ENCODE measurements at places on chromosomes 2 and 18. TPM values are rescaled to one million over a fixed set of nuclear protein-coding genes. Genes with fewer than 3 reads are reported as not detected.

The GNAL gene
- 0.27 TPM for total RNA-seq

The PPP1R7 gene
- total RNA-seq: 89.5 TPM

The EPB41L3 gene
- total RNA-seq: 14.0 TPM

The TTC27 gene
- 18.1 TPM for total RNA-seq

The KCNE4 gene
- total RNA-seq: not detected

DNA sequence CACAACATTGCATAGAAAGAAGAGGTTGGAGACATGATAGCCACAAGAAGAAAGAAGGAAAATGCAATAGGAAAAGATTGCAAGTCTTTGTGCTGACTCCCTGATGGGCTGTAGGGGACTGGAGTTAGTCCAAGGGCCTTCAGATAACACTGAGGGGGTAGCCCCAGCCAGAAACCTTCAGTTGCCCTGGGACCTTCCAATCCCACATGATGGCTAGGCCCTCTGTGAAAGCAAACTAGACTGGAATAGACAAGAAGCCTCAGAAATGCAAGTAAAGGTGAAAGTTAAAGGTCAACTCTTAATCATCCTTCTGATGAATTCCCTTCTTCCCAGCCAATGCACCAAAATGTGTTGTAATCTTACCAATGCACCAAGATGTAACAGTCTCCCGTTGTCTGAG is 19.2 kb downstream of the CMPK2 start:
- no peak for DNase-seq
- no peak overlapping the region for H3K4me3 ChIP-seq
- no peak overlapping the region for H3K27ac ChIP-seq
- no peaks in the 10 kb centered on the region for H3K27me3 ChIP-seq
- H3K4me1 ChIP-seq: peaks cover 32% of the 10 kb centered on the region

GRCh38 chr18:41681138-41681880 is 273.7 kb upstream of the PIK3C3 start:
- no peak for DNase-seq
- no peaks in the 10 kb centered on the region for H3K36me3 ChIP-seq
- no peak overlapping the region for H3K4me3 ChIP-seq
- no peaks in the 10 kb centered on the region for H3K27me3 ChIP-seq

GRCh38 chr2:201130524-201131186 is 14.7 kb downstream of the CFLAR start:
- peaks cover 58% of the 10 kb centered on the region for H3K36me3 ChIP-seq
- H3K4me3 ChIP-seq: peak overlapping the region; percentile 70
- H3K27me3 ChIP-seq: no peaks in the 10 kb centered on the region
- H3K27ac ChIP-seq: peak overlapping the region; percentile 96
- DNase-seq: peak; percentile 50
- H3K4me1 ChIP-seq: peaks cover 76% of the 10 kb centered on the region

GRCh38 chr2:217430916-217431576 is 571.2 kb upstream of the TNP1 start:
- DNase-seq: no peak
- H3K27ac ChIP-seq: no peak overlapping the region
- no peaks in the 10 kb centered on the region for H3K36me3 ChIP-seq
- no peak overlapping the region for H3K4me3 ChIP-seq
- H3K27me3 ChIP-seq: no peaks in the 10 kb centered on the region

DNA sequence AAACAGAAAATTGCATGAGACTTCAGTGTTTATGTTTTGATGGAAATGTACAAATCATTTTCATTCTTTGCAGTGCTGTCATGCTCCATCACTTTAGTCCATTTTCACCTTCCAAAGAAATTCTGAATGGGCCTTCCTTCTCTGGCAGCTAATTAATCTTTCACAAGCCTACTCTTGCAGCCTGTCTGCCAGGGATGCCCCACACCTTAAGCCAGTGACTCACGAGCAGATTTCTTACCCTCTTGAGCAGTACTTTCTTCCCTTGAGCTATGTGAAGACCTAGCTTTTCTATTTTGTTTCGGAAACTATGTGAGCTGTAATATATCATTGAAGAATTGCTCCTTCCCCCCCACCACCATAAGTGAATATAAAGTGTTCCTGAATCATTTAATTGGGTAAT is 404.3 kb upstream of the VWC2L start:
- H3K36me3 ChIP-seq: no peaks in the 10 kb centered on the region
- H3K4me1 ChIP-seq: no peaks in the 10 kb centered on the region
- H3K27ac ChIP-seq: no peak overlapping the region
- H3K27me3 ChIP-seq: no peaks in the 10 kb centered on the region

DNA sequence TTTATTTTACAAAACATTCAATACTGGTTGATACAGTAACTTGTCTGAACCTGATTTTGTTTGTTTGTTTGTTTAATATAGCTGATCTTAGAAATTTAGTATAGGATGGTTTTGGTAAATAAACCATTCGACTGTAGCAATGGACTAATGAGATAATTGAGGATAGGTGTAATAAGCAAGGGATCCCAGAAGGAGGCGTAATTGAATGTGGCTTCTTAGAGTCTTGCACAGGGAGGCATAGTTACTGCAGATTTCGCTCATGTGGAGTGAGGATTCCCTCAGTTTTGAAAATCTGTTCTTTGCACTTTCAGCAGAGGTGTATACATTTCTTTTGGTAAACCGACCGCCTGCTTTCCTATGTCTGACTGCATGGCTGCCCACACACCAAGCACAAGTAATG is 709.6 kb downstream of the SOCS6 start:
- H3K27ac ChIP-seq: no peak overlapping the region
- no peak for DNase-seq
- no peak overlapping the region for H3K4me3 ChIP-seq
- no peaks in the 10 kb centered on the region for H3K27me3 ChIP-seq
- no peaks in the 10 kb centered on the region for H3K4me1 ChIP-seq
- no peaks in the 10 kb centered on the region for H3K36me3 ChIP-seq

DNA sequence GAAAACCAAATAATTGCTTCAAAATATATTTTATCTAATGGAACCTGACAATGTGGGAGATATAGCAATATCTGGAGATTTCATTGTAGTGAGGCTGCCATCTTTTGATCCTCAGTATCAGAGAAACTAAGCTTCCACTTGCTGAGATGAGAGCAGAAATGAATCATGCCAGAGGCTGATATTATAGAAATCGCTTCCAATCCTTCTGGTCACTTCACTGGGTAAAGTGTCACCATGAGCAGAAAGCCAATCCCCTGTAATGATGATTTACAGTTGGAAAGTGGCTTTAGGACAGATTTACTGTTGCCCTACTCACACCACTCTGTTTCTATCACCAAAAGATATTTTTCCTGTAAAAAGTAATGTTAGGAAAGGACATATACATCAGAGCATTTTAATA is 365.0 kb upstream of the VRK2 start:
- peaks cover 6% of the 10 kb centered on the region for H3K4me1 ChIP-seq
- no peak overlapping the region for H3K4me3 ChIP-seq

- DNase-seq: no peak
- H3K4me3 ChIP-seq: no peak overlapping the region
- H3K4me1 ChIP-seq: no peaks in the 10 kb centered on the region
Observed at GRCh38 chr2:187136646-187137045, 287.7 kb upstream of the ZSWIM2 start.

DNA sequence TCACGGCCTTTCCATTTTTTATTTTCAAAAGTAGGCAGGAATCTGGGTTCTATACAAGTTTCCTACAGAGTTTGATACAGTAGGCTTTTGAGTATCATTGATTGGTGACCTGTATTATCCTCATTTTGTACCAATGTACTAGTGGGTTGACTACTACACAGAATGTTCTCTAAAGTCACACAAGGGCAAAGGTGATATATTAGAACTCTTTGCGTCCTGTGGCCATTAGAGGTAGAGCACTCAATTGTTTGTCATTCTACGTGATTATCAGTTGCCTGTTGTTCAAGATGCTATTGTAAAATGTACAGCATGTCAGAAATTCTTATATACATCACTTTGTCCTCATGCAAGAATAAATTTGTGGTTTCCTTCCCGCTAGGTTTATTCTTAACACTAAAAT is 24.8 kb downstream of the WDR75 start:
- H3K4me1 ChIP-seq: no peaks in the 10 kb centered on the region
- H3K4me3 ChIP-seq: no peak overlapping the region
- H3K27me3 ChIP-seq: no peaks in the 10 kb centered on the region
- no peak overlapping the region for H3K27ac ChIP-seq
- peaks cover 58% of the 10 kb centered on the region for H3K36me3 ChIP-seq

DNA sequence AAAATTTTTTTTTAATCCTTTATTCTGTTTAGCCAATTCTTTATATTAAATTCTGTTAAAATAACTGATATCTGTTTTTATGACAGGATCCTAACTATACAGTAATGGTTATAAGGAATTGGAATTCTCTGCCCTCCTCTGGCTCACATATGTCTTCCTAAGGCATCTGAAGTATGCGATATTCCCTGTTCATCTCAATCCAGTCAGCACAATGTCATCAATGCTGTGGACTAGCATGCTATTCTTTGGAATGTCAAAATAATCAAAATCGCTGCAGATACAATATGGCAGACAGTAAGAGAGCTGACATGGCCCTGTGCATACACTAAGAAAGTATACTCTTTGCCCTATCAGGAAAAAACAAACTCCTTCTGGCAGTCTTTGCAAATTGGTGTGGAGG is 107.6 kb downstream of the AP1S3 start:
- H3K27me3 ChIP-seq: peaks cover 2% of the 10 kb centered on the region
- no peak for DNase-seq
- no peak overlapping the region for H3K4me3 ChIP-seq
- no peak overlapping the region for H3K27ac ChIP-seq

GRCh38 chr2:224309176-224309575 is 92.7 kb downstream of the FAM124B start:
- no peaks in the 10 kb centered on the region for H3K36me3 ChIP-seq
- no peaks in the 10 kb centered on the region for H3K4me1 ChIP-seq
- peaks cover 9% of the 10 kb centered on the region for H3K27me3 ChIP-seq

GRCh38 chr2:37230581-37230980 is 815 bp downstream of the CEBPZ start:
- no peaks in the 10 kb centered on the region for H3K27me3 ChIP-seq
- no peak overlapping the region for H3K4me3 ChIP-seq
- H3K36me3 ChIP-seq: peaks cover 28% of the 10 kb centered on the region
- no peak overlapping the region for H3K27ac ChIP-seq

DNA sequence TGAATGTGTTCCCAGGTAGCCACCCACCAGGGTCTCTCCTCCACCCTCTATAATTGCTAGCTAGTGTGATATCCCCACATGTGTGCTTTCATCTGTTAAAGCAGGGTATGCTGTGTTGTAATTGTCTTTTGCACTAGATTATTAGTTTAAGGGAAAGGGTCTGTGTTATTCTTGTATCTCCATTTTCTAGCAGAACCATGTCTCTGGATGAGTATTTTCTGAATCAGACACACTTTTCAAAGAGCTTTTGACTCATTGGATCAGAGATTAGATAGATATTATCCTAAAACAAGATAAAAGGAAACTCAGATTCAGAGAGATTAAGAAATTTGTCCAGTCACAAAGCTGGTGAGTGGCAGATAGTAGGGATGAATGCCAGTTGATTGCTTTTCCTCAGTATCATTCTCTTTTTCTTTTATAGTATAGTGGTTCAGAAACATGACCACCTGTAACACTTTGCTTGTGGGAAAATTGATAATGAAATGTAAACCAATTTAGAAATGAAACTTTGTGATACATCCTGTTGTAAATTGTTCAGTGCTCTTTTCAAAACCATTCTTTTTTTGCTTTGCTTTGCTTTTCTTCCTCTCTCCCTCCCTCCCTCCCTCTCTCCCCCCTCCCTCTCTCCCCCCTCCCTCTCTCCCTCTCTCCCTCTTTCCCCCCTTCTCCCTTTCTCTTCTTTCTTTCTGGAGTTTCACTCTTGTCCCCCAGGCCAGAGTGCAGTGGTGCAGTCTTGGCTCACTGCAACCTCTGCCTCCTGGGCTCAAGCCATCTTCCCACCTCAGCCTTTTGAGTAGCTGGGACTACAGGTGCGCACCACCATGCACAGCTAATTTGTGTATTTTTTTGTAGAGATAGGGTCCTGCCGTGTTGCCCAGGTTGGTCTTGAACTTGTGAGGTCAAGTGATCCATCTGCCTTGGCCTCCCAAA is 7.4 kb downstream of the MIB1 start:
- H3K36me3 ChIP-seq: peaks cover 10% of the 10 kb centered on the region
- H3K27ac ChIP-seq: peak overlapping the region; percentile 71
- no peak for DNase-seq
- H3K4me3 ChIP-seq: peak overlapping the region; percentile 42

GRCh38 chr2:72979896-72980295 is 62.6 kb downstream of the EMX1 start:
- H3K4me1 ChIP-seq: peaks cover 2% of the 10 kb centered on the region
- H3K4me3 ChIP-seq: no peak overlapping the region
- no peak for DNase-seq
- H3K27me3 ChIP-seq: peaks cover 8% of the 10 kb centered on the region
- no peak overlapping the region for H3K27ac ChIP-seq

DNA sequence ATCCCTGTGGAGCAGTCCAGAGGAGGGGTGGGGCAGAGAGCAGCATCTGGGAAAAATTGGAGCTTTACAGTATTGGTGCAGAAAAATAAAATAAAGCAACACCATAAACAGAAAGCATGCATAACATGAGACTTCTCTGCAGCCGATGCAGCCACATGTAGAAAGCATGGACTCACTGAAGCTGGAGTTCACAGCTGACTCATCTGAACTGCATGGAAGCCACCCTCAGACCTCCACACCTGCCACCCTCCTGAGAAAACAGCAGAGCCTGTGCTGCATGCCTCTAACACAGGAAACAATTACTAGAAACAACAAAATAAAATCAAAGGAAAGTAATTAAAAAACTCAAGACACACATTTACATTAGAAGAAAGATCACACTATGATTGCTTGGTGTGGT is 169.4 kb upstream of the ALKAL2 start:
- H3K4me3 ChIP-seq: no peak overlapping the region
- peaks cover 42% of the 10 kb centered on the region for H3K27me3 ChIP-seq
- H3K36me3 ChIP-seq: no peaks in the 10 kb centered on the region

DNA sequence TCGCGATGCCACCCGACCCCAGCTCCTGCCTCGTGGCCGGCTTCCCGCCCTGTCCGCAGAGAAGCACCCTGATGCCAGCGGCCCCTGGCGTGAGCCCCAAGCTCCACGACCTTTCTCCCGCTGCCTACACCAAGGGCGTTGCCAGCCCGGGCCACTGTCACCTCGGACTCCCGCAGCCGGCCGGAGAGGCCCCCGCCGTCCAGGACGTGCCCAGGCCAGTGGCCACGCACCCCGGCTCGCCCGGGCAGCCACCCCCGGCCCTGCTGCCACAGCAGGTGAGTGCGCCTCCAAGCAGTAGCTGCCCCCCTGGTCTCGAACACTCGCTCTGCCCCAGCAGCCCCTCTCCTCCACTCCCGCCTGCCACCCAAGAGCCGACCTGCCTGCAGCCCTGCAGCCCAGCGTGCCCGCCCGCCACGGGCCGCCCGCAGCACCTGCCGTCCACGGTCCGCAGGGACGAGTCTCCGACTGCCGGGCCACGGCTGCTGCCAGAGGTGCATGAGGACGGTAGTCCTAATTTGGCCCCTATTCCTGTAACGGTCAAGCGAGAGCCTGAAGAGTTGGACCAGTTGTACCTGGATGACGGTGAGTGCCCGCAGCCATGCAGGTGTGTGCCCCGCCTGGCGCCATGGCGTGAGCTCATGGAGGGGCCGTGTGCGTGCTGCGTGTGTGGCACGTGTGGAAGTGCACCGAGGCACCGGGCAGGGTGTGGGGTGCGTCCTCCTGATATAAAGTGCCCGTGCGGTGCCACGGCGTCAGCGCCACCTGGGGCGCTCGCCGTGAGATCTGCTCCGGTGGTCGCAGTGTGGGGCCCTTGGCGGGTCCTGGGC is 90.8 kb downstream of the NFATC1 start:
- H3K27ac ChIP-seq: no peak overlapping the region
- peaks cover 4% of the 10 kb centered on the region for H3K4me1 ChIP-seq
- DNase-seq: no peak
- H3K4me3 ChIP-seq: no peak overlapping the region
- no peaks in the 10 kb centered on the region for H3K27me3 ChIP-seq
- peaks cover 5% of the 10 kb centered on the region for H3K36me3 ChIP-seq
